ENCODE measurements at places on chromosomes 7 and 10.

DNA sequence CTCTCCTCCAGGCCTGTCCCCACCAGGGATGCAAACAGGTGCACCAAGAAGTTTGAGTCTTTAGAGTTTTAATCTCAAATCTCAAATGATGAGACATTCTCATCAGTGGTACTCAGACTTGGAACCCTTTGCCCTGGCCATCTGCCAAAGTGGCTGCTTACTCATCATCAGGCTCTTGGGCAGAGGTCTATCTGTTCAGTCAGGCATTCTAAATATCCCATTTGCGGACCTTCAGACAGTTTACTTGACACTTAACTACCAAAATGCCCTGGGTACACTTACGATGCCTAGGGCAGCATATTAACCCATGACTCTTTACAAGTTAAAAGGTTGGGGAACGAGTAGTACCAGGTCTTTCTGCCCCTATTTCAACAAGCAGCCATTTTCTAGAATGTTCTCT, 61.2 kb upstream of the YAE1 start:
- DNase-seq, result peak; percentile 77

GRCh38 chr7:3616306-3616705, 315.3 kb downstream of the SDK1 start:
- no peak for DNase-seq

DNA sequence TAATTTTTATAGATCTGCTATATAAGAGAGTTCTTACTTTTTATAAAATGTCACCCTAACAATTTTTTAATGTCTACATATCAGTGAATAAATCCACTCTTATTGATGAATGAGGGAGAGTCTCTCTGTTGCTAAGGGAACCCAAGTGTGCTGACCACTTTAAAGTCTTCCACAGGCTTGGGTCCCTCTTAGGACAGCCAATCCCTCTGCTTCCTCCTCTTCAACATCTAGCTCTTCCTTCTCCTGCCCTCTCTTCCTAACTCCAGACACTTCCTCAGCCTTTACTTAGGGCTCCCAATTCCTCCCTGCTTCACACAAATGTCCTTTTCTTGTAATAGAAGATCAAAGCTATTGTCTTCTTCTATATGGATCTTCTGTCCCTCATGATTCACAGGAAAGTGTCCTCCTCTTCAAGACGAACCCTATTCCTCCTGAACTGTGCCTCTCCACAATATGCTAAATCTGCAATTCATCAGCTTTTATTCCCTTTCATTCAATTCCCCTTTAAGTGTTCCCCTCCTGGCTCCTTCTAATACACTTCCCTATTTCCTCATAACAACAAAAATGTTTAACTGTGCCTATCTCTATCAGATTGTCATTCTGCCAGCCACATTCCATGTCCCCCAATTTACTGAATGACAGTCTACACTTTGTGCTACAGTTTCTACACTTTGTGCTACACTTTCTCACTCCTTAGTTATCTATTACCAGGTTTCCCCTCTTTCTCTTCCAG, 37.7 kb downstream of the CDK6 start:
- DNase-seq, result no peak

- DNase-seq, result no peak
These were observed at the start of gene GRID1 for GRCh38 chr10:86366033-86366901. Gene GRID1, minus strand, starts transcription at chr10:86366795.

DNA sequence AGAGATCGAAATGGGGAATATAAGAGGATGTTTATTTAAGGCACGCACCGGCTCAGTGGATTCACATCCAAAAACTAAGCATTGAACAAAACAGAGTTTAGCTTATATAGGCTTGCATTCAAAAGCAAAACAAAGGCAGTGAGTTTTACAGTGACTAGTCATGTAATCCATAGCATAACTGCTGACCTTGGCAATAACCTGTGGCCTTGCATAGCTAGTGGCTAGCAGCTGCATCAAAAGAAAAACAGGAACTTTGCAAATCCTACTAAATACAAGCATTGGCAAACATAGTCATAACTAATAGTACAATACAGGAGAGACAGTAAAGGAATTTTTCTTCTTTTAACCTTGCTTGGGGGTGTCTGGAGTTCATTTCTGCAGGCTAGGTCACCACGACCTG, 9.7 kb upstream of the ZNF485 start:
- DNase-seq, result no peak

DNA sequence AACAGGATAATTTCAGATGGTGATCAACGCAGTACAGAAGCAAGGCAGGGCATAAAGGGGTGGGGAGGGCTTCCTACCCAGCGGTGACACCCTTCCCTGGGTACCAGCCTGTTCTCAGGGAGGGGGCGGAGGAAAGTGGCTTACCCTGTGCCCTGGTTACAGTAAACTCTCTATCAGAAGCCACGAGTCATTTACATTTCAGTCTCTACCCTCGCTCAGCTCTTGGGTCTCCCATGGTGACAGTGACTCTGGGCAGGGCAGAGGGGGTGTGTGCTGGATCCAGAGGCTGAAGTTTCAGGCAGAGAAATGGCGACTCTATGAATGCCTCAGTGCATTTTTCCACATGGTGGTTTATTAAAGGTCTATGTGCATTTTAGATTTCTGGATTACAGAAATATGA, 107.0 kb downstream of the ADARB2 start:
- no peak for DNase-seq

DNA sequence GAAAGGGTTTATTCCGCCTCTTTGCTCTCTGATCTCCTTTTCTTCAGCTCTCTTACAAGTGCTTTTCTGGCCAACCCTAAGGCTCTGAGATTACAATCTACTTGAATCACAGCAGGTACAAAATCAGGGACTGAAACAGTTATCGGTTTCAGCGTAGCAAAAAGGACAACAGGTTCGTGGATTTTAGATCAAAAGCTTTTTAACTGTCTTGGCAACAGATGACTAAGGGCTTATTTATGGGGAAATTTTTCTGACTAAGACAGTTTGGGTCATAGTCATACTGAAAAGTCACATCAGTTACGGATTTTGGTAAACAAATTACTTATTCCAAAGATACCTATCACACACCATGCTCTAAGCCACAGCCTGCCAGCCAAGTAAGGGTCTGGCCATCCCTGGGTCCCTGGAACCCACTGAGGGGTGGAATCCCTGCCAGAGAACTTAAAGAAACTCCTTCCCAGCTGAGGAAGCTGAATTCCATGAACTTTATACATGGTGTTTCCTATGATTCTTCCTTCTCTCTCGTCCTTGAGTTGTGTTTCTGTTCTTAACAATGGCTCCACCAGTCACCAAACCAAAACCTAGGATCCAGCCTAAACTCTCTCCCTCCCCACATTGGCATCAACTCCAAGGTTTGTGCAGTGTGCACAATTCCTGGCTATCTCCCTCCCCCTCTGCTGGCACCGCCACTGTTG, 169.3 kb downstream of the FAM107B start:
- peak; percentile 78 for DNase-seq

DNA sequence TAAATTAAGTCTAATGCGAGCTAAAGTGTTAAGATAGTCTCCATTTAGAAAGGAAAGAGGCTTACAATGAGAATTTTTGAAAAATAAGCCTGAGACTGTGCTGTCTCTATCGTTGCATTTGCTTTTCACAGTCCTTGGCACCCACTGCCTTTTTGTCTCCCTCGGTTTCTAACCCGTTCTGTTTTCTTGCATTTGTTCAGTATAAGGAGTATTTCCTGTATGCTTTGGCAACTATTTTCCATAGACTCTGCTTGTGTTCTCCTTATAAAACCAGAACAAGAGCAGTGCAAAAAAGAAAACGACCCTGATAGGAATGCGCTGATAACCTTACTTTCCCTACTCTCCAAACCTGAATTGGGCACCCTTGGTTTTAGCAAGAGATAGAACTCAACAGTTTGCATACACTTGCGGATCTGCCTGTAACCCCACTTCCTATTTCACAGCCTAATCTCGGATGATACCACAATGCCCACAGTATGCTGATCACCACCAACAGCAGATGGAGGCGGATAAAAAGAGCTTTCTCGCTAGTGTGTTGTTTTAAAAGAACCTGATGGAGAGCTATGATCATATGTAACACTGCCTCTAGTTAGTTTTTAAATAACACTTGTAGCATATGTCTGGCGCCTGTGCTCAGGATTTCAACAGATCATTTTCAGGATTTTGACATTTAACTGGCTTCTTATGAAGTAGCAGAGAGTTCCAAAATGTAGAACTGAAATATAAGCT, 1.6 kb upstream of the ARHGAP12 start:
- DNase-seq, result peak; percentile 21

- DNase-seq, result no peak
These were observed 65.8 kb downstream of the MGMT start for GRCh38 chr10:129532838-129533237.

All from fibroblast of mammary gland (primary cell).